HAP-1 (cell line): ENCODE measurements at places on chromosomes 5 and 9.

DNA sequence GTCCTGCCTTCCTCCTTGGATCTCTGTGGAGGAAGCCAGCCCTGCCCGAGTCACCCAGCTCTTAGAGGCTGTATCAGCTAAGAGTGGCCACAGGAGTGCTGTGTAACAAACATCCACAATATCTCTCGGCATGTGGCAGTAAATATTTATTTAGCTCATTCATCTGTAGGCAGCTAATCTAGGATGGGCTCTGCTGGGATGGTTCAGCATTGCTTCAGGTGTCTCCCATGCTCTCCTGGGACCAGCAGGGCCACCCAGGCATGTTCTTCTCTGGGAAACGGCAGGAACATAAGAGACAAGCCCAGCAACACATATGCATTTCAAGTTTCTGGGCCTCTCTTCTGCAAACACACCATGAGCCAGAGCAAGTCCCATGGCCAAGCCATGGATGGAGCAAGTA lies 56.1 kb downstream of the HRH2 start:
- DNase-seq: no peak

GRCh38 chr5:149333711-149334443 lies 11.4 kb upstream of the GRPEL2 start:
- no peak for DNase-seq

DNA sequence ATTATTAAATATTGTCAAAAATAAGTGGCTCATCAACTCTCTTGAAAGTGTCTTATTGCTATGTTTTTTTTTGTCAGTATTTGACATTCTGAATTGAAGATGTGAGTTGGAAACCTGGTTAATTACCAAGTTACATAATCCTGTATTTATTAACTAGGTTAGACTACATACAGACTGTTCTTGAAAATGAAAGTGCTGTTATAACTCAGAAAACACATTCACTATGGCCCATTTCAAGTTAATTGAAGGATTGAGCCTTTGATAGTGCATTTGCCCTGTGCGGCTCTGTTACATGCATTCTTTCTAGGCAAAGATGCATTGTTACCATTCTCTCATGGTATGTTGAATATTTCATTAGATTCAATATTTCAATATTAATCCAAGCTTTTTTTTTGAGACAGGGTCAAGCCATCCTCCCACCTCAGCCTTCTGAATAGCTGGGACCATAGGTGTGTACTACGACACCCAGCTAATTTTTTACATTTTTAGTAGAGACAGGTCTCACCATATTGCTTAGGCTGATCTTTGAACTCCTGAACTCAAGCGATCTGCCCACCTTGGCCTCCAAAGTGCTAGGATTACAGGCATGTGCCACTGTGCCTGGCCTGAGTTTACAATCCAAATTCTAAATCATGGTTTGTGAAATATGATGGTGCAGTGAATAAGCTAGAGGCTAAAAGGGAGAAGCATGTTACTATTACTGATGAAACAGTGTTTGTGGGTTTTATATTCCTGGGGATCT lies 10.0 kb downstream of the CTNNA1 start:
- DNase-seq: no peak

- DNase-seq: no peak
These were observed 107.5 kb downstream of the GALNT10 start for GRCh38 chr5:154298065-154298464.
